ENCODE measurements at places on chromosomes 1 and 21.

DNA sequence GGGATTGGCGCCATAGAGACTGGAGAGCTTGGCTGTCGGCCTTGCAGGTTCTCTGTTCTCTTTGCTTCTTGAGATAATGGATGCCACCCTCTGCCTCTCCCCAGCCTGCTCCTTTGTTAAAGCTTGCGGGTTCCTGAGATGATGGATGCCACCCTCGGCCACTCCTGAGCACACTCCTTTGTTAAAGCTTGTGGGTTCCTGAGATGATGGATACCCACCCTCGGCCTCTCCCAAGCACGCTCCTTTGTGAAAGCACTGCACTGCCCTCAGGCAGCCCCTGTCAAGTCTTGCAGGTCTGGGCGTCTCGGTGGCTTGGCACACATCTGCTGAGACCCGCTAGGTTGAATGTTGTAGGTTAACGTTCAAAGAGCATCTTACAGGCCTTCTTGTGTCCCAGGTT lies 76.5 kb downstream of the SCCPDH start:
- DNase-seq: no peak

GRCh38 chr1:21324368-21325141 lies 34.3 kb upstream of the ECE1 start:
- DNase-seq: no peak

GRCh38 chr1:37825506-37825905 lies 17.5 kb upstream of the YRDC start:
- DNase-seq: no peak

DNA sequence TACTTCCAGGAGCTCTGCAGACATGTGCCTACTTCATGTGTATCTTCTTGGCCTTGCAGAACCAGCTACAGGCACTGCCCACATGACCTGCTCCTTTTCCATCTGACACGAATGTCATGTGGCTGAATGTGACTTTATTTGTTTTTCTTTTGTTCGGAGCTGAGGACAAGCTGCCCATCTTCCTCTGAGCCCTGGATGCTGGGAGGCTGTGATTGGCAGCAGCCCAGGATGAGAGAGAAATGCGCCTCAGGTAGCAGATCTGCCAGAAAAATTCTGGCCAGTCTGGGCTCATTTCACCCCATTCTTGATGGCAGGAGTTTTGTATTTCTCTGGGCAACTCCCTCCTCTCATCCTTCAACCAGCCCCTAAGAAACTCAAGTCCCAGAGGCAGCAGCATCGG lies 372.0 kb downstream of the RPS6KC1 start:
- DNase-seq: no peak

GRCh38 chr1:41823471-41823870 lies 95.3 kb downstream of the HIVEP3 start:
- no peak for DNase-seq

- no peak for DNase-seq
Observed at GRCh38 chr1:25501235-25502058, 42.0 kb upstream of the LDLRAP1 start.

GRCh38 chr1:30411206-30411605 lies 312.2 kb downstream of the MATN1 start:
- DNase-seq: no peak

Measured in RPMI8226 (cell line).